Omental fat pad (tissue), 4 donors: ENCODE measurements at places on chromosomes 2 and 18. TPM values are rescaled to one million over a fixed set of nuclear protein-coding genes. Genes with fewer than 3 reads are reported as not detected.

DNA sequence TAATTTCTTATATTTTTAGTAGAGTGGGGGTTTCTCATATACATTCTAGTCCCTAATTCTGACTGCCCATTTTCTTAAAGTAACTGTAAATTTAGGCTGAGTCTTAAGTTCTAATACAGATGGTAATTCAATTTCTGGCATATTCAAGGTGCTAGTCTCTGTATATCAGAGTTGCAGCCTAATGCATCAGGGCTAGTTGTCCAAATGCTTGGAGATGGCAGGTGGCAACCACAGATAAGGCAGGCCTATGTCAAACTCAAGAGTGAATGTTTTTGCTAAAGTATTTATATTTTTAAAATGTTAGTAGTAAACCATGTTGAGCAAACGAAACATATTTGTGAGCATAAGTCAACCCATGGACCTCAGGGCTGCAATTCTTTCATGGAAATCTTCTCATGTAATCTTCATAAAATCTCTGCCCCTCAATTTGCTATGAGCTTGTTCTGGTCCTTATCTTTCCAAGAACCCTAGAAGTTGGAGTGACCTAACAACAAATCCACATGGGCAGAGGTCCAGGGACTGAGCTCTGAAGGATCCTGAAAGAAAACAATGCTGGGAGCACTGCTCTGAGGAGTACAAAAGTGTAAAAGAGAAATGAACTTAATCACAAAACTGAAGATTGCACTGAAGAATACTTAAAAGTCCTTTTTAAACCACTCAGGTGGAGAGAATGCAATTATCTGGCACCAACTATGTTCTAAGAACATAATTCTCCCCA, 27.3 kb upstream of the DSC2 start:
- no peak for DNase-seq

DNA sequence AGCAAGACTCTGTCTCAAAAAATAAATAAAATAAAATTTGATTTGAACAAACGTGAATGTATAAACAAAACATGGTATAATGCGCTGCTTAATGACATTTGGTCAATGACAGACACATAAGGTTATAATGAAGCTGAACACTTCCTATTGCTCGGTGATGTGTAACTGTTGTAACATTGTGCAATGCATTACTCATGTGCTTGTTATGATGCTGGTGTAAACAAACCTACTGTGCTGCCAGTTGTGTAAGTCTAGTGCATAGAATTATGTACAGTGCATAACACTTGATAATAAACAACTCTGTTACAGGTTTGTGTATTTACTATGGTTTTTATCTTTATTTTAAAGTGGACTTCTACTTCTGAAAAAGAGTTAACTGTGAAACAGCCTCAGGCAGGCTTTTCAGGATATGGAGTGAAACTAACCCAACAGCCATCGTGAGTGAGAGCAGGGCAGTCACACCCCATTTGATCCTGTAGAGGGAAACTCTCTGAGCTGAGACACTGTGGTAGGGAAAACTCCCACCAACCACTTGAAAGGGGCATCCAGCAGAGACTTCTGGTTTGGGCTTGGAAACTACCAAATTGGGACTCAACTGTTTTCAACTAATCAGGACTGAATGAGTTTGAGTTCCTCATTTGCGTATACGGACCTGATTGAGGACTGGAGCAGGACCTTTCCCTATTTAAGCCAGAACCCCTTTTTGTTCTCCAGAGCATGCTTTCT, 8.7 kb upstream of the RPRD1A start:
- DNase-seq: no peak

- DNase-seq: no peak
Observed at GRCh38 chr2:69241093-69241492, 145.9 kb downstream of the GFPT1 start.

DNA sequence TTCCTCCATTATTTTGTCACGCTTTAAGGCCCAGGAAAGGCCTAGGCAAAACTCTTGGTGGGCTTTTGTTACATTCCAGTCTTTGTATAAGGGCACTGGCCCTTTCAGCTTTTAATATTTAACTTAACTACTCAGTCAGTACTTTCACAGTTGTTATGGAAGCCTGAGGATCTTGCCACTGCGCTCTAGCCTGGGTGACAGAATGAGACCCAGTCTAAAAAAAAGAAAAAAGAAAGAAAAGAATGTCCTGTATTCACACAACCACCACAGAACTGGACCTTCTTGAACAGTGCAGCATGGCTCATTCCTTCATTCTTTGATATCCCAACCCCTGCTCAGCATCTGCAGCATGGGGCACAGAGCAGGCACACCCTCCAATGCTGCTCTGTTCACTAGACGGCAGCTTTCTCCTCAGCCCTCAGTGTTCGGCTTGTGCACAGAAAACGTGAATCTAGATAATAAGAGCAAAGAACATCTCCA, 93.4 kb upstream of the MSH2 start:
- DNase-seq: no peak

GRCh38 chr2:149666809-149667320, 79.3 kb upstream of the MMADHC start:
- DNase-seq: no peak

The IL1B gene
- total RNA-seq: 50.5 TPM
